Aorta (tissue), 5 donors: ENCODE measurements at places on chromosomes 6 and 20.

DNA sequence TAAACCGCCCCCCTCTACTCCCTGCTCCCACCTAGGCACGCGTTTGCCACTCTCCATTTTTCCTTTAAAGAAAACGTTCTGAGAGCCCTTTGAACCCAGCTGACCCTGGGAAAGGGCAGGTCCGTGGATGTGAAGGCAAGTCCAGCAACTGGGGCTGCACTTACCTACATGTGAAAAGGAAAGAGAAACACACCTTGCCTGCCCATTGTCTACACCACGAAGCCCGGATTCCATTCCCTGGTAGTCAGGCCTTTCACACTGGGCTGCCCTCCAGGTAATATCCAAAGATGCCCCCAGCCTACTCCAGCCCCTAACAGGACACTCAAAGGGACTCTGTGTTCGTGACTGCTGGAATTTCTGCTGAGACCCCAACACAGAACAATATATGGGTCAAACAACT, 94.4 kb downstream of the CD83 start:
- DNase-seq: no peak

- DNase-seq: no peak
Measured at GRCh38 chr20:64224351-64225170, 31.0 kb upstream of the PCMTD2 start.

GRCh38 chr20:36004045-36004444, 35.7 kb downstream of the CNBD2 start:
- DNase-seq: no peak

GRCh38 chr20:610130-611046, at the start of gene TCF15:
Gene TCF15, minus strand, starts transcription at chr20:610309. Its CDS starts 72 bp downstream, at chr20:610237.
- DNase-seq: no peak

DNA sequence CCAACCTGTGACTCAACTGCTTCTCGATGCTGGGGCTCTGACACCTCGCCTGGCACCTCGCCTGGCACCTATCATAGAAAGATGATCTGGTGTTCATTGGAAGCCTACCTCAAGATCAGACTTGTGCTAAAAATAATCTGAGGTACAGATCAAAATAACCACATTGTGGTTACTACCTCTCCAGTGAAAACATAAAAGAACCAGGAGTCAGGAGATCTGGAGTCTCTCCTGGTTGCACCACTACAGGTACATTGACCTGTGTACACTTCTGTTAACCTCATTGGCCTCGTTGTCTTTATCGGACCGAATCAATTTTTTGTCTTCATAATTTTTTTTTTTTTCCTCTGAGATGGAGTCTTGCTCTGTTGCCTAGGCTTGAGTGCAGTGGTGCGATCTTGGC, 695.9 kb downstream of the HDGFL1 start:
- no peak for DNase-seq

DNA sequence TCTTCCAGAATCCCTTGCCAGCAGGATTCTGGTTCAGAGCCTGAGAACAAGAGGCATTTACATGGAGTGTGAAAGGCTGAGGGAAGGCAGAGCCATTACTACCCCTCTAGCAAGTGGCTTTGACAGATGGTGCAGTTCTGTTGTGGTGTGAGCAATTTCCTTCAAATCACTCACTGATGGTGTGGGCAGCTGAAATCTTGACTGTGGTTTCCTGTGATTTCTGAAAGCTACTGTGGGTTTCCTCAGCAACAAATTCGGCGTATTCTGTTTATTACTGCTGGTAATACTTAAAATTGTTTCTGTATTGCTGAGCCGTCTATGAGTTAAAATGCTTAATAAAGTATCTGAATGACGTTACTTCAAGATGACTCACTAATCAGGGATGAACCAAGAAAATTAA, 181.5 kb upstream of the TCF21 start:
- DNase-seq: no peak

- DNase-seq: no peak
Measured at GRCh38 chr6:27144740-27145079, 102.8 kb upstream of the PRSS16 start.
